ENCODE measurements at places on chromosomes 5 and 9.

GRCh38 chr5:112977440-112977861 lies 853 bp downstream of the DCP2 start:
- DNase-seq, result no peak

GRCh38 chr5:67319935-67320725 lies 123.5 kb upstream of the CD180 start:
- DNase-seq, result no peak

DNA sequence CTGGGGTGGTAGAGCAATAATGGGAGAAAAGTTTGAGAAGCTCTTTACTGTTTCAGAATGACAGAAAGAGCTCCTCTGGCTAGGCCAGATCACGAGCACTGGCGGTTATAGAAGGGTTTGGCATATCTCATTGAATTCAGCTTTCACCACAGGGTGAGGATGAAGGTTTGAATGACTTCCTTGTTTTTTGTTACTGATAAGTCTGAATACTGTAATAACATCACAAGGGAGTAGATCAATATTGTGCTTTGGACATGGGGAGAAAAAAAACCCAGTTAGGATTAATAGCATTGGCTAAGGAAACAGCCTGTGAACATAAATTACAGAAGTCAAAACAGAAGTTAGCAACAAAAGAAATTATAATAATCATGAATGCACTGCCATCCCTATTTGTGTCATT lies 9.4 kb downstream of the PHAX start:
- DNase-seq, result no peak

- DNase-seq, result peak; percentile 76
These were observed 279.9 kb upstream of the CD180 start for GRCh38 chr5:67476531-67476930.

- DNase-seq, result no peak
These were observed 120.1 kb upstream of the SLC30A5 start for GRCh38 chr5:68973696-68974095.

DNA sequence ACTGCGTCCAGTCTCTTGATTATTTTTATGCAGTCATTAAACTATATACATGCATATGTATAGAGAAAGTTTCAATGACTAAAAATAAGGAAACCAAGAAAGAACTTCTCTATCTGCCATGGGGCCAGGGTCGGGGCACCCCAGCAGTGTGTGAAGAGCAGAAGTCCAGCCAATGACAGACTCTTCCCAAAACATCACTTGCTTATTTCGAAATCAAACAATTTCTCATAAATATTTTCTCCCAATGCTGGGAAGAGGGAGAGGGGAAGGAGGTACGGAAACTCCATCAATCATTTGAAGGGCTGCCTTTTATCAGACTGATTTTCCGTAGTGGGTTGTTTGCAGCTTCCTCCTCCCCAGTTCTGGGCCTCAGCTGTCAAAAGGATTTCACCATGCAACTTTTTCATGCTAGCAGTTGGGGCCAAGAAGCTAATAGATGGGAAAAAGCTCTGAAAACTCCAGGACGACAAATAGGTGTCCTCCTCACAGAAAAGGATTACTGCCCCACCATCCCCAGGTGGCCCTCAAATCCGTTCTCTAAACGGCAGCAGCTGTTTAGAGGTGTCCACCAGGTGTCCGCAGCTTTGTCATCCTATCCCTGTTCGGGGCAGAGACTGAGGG lies 617 bp upstream of the FPGS start:
- DNase-seq, result no peak

DNA sequence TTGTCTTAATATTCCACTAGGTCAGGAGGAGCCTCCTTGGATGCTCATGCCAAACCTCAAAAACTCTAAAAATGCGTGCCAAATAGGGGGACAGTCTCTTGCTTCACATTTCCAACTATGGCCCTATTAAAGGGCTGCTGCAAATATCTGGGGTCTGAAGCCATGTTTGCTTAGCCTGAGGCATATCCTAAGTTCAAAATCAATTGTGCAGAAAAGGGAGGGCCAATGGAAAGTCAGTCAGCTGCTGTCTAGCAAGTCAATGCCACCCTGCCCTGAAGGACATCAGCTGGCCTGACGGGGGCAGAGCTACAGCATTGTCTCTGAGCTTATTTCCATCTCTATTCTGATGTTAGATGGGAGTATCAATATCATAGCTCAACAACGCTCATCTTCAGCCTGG lies 93.6 kb downstream of the SH3TC2 start:
- no peak for DNase-seq

DNA sequence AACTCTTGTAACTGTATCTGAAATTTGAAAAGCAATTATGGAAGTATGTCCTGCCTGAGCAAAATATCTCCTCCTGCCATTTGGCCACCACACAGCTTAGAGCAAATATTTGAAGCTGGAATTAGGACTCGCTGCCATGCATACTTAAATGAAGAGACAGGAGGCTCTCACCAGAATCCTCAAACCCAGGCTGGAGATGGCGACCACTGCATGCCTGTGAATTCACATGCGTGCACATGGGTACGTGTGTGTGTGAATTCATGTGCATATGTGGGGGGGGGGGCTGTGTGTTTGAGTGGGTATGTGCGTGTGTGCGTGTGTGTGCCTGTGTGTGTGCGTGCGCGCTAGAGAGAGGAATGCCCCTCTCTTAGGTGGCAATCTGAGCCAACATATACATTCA lies 84.1 kb upstream of the IRX1 start:
- DNase-seq, result no peak

DNA sequence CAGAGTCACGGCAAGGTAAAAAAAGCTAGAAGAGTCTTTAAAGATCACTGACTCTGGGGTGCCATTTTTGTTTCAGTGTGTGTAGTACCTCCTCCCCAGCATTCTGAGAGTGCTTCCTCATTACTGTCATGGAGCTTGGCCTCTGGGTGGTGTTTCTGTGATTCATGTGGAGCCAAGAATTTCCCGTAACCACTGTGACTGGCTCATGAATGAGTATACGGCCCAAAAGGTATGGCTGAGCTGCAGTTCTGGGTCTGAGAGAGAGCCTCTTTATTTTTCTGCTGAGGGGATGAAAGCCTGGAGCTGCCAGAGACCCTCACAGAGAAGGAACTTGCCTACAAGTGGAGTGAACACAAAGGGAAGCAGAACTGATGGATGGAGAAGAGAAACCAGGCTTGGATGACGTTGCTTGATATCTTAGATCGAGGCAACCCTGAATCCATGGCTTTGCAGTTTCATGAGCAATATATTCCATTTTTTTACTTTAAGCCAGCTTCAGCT lies 85.6 kb downstream of the PTTG1 start:
- peak; percentile 16 for DNase-seq

DNA sequence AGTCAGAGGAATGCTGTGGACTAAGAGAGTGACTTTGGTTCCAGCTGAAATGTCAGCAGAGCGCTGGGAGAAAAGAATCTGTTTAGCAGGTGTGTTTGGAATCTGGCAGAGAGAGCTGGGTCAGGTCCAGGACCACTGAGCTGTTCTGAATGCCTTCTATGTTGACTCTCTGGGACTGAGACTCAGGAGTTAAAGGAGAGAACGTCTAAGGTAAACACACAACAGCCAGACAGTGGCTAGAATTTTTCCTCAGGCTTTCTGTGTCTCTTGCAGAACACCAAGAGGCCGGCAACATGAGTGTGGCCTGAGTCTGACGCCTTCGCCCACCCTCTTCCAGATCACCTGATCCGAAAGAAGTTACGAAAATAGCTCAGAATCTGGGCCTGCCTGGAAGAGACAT lies 107.2 kb upstream of the ZNF462 start:
- no peak for DNase-seq

GRCh38 chr5:72410688-72411295 lies 90.6 kb downstream of the PTCD2 start:
- no peak for DNase-seq

DNA sequence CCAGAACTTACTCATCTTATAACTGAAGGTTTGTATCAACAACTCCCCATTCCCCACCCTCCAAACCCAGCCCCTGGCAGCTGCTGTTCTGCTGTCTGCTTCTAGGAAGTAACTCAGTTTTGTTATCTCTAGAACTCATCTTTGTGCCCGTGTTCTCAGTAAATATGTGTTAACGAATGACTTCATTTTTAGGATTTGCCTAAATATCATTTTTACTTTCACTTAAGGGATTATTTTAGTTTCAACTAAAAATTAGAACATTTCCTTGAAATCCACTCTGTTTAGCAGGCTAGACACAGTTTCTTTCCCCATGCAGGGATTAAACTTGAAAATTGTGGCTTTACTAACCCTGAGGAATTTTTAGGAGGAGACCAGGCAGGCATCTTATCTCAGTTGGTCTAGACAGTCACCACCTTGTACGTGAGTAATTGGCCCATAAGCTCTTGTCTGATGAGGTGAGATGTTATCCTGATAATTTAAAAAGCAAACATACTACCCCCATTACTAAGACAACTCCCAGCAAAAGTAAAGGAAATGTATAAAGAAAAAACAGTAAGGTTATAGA lies 68.2 kb upstream of the TNFAIP8 start:
- DNase-seq, result no peak

GRCh38 chr9:3873818-3874217 lies 348.0 kb upstream of the RFX3 start:
- no peak for DNase-seq

GRCh38 chr5:79547429-79547822 lies 33.5 kb upstream of the HOMER1 start:
- no peak for DNase-seq

GRCh38 chr5:53120165-53120564 lies 10.6 kb upstream of the MOCS2 start:
- no peak for DNase-seq

GRCh38 chr9:98107926-98108325 lies 11.1 kb downstream of the TRIM14 start:
- no peak for DNase-seq
